ENCODE measurements at places on chromosomes 1 and 21.

DNA sequence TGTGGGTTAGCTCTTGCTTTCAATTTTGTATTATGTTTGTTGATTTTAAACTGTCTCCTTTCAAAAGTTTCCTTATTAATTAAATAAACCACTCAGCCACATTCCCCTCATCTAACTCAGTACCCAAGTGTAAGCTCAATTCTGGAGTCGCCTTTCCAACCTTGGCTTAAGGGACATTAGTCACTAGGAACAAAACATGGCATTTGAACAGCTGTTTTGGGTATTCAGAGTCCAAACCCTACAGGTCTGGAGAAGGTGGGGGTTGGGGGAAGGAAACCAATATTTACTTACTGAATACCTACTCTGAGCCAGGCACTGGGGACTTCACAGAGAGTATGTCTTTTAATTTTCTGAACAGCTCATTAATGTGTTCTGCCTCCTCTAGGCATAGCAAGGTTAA, 117.2 kb upstream of the JUN start:
- DNase-seq = no peak

GRCh38 chr1:181126289-181126688, 37.8 kb downstream of the IER5 start:
- DNase-seq = no peak

- DNase-seq = no peak
Observed at GRCh38 chr1:237712082-237712481, 178.6 kb downstream of the ZP4 start.

GRCh38 chr1:91273875-91274274, 130.8 kb downstream of the HFM1 start:
- DNase-seq = no peak

DNA sequence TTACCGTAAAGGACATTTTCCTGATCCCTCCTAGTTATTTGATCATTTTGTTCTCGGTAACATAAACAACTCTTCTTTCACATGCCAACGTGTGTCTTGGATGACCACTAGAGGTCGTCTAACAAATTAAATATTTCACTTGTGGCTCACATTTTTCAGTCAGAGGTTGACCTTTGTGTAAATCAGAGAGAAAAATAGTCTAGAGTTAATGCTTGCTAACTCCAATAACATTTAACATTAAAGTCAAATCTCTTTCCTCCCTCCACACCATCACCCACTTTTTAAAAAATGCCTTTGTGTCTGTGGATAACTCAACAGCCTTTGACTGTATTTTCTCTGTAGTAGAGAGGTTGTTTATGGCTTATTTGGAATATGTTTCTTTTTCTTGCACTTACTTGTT, 220.5 kb upstream of the B3GALT2 start:
- no peak for DNase-seq

- DNase-seq = no peak
Observed at GRCh38 chr21:36265431-36265830, 54.6 kb upstream of the MORC3 start.

DNA sequence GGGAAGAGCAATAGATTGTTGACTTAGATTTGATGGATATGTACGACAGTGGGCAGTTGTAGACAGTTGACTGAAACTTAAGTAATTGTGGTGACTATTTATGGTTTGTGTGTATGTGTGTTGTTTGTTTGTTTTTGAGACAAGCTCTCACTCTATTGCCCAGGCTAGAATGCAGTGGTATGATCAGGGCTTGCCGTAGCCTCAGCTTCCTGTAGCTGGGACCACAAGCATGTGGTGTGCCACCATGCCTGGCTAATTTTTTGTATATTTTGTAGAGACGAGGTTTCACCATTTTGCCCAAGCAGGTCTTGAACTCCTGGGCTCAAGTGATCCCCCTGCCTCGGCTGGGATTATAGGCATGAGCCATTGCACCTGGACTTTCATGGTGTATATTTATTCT, 9.8 kb downstream of the SDHC start:
- DNase-seq = no peak

GRCh38 chr1:217522277-217522676, 108.6 kb downstream of the GPATCH2 start:
- DNase-seq = no peak

DNA sequence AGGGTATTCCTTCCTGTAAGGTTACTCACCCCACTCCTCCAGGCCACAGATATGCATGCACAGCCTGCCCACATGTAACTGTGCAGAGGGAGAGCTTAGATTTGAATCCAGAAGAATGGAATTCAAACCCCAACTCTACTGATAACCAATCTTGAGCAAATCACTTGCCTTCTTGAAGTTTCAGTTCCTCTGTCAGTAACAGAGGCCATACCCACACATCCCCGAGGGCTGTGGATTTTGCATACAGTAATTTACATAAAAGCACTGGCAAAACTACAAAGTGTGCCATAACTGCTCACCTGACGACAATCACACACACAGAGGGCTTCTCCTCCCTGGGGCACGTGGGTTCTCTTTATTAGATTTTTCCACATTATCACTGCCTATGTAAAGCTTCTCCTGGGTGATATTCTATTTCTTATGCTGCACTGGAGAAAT, 18.6 kb downstream of the CD247 start:
- DNase-seq = no peak

DNA sequence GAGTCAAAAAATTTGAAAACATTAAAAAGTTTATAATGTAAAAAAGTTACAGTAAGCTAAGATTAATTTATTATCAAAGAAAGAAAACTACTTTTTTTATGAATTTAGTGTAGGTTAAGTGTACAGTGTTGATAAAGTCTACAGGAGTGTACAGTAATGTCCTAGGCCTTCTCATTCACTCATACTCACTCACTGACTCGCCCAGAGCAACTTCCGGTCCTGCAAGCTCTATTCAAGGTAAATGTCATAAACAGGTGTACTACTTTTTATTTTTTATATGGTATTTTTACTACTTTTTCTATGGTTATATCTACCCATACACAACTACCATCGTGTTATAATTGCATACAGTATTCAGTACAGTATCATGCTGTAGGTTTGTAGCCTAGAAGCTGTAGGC, 49.6 kb downstream of the TBX19 start:
- no peak for DNase-seq

GRCh38 chr1:37574834-37575480, 18.2 kb downstream of the DNALI1 start:
- no peak for DNase-seq

DNA sequence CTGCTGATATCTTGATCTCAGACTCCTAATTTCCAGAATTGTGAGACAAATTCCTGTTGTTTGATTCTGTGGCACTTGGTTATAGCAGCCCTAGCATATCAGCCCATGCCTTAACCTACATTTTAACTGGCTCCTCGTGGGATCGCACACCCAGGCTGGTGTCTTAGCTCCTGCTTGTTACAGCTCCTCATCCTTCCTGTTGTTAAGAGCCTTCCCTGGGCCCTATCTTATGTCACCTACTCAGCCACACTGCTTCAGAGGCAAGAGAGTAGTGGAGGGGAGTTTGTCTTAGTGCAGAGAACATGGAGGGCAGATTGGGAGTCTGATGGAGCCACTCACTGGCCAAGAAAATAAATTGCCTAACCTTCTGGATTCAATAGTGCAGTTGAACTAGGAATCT, 131.0 kb downstream of the ROR1 start:
- DNase-seq = no peak

DNA sequence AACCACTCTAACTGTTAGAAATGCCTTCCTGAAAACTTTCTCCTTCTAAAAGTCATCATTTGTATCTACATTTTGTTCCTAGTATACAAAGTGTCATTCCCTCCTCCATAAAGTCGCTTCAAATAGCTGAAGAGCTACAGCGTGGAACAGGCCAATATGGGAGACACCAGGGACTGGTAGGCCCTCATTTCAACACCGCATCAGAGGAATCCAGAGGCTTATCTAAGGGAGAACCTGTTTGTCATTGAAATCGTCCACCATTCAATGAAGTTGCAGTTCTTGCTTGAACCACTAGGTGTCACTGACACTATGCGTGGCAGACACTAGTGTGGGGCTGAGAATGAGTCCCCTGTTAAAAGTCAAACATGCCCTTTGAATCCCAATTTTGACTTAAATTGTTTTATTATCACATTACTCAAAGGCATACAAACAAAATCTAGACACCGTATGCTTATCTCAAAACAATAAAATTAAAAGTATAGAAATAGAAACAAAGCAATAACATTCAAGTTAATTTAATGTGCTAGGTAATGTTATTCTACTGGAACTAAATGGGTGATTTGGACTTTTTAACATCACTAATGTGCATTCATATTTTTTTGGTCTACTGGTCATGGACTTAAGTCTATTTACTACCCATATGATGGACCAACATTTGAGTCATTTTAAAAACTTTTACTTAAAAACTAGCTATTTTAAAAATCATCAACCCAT, 182.3 kb downstream of the FCRL5 start:
- DNase-seq = no peak

- DNase-seq = no peak
Observed at GRCh38 chr1:244645414-244645813, 7.5 kb upstream of the DESI2 start.

GRCh38 chr1:162475539-162476185, 22.0 kb upstream of the UHMK1 start:
- no peak for DNase-seq

DNA sequence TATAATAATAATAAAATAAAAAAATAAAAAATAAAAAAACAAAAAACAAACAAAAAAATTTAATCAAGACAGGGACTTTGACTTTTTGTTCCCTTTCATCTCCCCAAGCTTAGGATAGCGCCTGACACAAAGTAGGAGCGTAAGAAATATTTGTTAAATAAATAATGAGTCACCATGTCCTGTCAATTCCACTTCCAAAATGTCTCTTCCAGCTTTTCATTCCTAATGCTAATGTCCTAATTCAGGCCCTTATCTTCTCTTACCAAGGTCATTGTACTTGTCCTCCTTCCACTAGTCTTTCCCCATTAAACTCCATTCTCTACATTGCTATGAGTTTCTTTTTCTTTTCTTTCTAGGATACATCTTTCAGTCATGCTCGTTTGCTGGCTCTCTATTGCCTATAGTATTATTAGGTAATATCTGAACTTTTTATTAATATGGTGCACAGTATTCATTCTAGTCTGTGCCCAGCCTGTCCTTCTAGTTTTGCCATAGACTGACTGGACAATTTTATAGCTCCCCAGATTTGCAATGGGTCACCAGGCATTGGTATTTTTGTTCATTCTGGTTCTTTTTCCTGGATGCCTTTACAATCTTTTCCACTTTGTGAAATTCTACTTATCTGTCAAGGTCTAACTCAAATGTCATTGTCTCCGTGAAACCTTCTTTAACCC, 11.4 kb downstream of the NEXN start:
- DNase-seq = no peak

- DNase-seq = no peak
Observed at GRCh38 chr1:231407049-231407448, 15.0 kb downstream of the EGLN1 start.

- no peak for DNase-seq
Observed at GRCh38 chr1:9466780-9467758, 72.2 kb upstream of the SLC25A33 start.

- no peak for DNase-seq
Observed at GRCh38 chr1:159947942-159948341, 2.5 kb upstream of the IGSF9 start.

DNA sequence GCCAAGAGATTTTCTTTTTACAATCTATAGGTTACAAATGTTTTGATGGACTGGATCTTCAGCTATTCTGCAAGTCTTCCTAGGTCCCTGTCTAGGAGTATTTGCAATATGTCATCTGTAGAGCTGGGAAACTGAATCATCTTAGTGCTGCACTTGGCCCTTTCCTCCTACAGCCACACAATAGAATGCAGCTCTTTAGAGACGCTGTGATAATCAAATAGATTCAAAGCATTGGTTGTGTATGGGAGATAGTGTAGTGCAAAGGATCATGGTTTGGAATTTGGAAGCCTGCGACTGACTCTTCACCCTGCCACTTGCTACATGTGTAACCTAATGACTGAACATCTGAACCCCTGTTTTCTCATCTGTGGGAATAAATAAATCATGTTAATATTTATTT, 93.7 kb downstream of the AK5 start:
- DNase-seq = no peak

- DNase-seq = no peak
Observed at GRCh38 chr1:94973309-94973922, 46.5 kb upstream of the CNN3 start.

GRCh38 chr21:43965911-43966585, 46.1 kb upstream of the TRAPPC10 start:
- DNase-seq = no peak

- DNase-seq = no peak
Observed at GRCh38 chr1:116179419-116179818, 68.2 kb downstream of the MAB21L3 start.

GRCh38 chr1:207328004-207328403, 6.5 kb downstream of the CD55 start:
- no peak for DNase-seq

- no peak for DNase-seq
Observed at GRCh38 chr1:240737298-240737697, 125.3 kb upstream of the GREM2 start.

GRCh38 chr1:203678943-203679661, 52.5 kb downstream of the ATP2B4 start:
- DNase-seq = no peak

- DNase-seq = no peak
Observed at GRCh38 chr1:61852670-61853015, 110.4 kb downstream of the PATJ start.

GRCh38 chr1:172393354-172393753, 27.1 kb upstream of the C1orf105 start:
- no peak for DNase-seq

DNA sequence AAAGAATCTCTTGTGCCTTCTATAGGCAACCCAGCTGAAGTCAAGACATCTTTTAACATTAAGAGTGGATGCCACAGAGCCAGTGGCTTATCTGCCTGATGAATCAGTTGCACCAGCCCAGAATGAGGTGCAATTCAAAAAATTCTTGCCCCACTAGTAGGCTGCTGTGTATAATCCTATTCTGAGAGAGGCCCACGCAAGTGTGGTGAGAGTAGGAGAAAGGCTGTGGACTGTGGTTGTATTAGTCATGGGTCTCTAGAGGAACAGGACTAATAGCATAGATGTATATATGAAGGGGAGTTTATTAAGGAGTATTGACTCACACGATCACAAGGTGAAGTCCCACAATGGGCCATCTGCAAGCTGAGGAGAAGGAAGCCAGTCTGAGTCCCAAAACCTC, 216.4 kb downstream of the LTN1 start:
- DNase-seq = no peak

DNA sequence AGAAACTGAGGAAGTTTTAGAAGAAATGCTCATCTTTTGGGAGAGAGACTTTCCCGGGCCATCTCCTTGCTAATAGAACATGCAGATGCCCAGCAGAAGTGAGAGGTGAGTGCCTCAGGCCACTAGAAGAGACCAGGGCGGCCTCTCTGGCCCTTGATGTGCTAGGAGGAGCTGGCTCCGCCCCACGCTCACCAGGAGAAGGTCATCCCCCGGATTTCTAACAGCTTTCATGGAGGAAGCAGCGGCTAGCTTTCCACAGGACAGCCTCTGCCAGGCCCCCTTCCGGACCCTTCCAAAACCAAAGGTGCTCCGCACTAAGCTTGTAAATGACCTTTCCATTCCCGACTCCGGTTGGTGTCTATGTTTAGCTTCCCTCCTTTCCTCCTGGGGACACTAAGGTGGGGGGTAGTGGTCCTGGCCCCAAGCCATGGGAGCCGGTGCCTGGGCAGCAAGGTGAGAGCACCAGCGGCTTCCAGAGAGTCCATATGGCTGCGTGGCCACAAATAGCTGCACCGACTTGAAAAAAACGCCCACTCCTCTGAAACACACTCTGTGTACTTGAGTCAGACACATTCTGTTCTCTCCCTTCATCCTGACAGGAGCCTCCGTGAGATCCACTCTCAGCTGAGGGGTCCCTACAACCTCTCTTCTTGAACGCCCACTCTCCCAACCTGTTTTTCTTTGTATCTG, 249.9 kb downstream of the TNR start:
- no peak for DNase-seq

- no peak for DNase-seq
Observed at GRCh38 chr1:156356262-156356874, 12.6 kb upstream of the RHBG start.
